ENCODE measurements at places on chromosomes 7 and 10.

DNA sequence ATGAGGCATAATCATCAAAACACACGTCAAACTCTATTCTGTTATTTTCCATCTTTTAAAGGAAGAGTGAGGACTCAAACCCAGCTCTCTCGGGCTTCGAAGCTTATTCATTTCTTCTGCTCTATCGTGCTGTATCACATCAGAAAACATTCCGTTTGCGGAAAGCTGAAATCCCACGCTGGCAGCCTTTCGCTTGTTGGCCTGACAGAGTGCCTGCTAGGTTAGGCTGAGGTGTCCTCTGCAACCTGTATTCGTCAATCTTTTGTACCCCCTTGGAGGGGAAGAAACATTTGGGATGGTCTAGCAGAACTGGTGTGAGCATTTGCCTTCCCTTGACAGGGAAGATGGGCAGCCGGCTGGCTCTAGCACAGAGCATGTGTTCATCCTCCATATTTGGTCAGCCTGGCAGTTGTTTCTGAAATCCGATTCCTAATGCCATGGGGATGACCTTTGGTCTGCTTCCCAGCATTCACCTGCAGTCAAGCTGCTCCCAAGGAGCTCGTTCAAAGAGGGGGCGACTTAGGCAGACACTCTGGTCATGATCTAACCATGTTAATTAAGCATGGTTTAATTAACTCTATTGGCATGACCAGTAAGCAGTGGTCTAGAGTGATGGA lies 55.2 kb downstream of the TACC2 start:
- DNase-seq, result no peak

GRCh38 chr10:9615189-9615588 lies 1402.5 kb upstream of the CELF2 start:
- no peak for DNase-seq

DNA sequence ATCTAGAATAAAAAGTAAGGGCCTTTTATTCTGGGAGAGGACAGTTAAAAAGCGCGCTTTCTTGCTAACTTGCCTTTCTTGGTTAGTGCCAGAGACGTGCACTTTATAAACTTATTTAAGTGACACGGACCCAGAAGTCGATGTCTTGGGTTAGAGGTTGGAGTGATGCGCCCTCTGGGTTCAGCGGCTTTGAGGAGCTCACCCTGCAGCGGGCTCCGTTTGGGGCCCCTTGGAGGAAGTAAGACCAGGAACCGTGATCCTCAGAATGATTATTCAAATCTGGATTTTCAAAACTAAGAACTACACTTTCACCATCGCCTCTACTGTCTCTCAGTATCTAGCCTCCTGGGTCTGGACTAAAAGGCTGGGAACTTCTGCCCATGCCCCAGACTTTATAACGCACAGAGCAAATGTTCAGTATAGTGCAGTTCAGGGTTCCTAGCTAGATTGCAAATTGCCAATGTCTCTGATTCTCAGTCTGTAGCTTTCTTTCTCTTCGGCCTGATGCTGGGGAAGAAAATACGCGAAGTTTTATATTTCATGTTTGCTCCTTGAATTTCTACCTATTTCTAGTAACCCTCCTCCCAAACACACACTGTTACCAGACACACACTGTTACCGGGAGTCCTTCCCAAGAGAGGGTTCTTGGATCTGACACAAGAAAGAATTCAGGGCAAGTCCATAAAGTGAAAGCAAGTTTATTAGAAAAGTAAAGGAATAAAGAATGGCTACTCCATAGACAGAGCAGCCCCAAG lies 18.6 kb upstream of the SMO start:
- no peak for DNase-seq

DNA sequence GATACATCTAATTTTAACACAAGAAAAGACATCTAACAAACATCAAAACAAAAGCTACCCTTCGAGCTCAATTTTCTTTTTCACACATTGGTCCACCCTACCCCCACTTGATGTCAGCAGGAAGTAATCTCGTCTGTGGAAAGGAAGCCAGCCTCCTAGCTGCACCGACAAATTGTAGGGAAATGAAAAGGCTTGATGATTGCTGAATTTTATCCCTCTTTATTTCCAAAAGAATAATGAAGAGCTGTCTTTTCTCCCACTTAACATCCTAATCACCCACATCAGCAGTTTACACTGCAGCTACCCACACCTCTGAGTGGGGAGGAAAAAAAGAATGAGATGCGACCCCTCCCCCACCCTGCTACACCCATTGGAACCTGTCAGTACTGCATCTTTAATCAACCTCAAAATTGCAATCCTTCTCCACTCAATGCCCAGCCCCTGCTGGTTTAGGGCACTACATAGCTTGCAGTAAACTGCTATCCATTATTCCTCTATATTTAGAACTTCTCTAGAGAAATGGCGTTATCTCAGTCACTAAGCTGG lies 10.6 kb upstream of the CPVL start:
- no peak for DNase-seq

GRCh38 chr7:51824050-51824449 lies 507.4 kb upstream of the COBL start:
- DNase-seq, result no peak

DNA sequence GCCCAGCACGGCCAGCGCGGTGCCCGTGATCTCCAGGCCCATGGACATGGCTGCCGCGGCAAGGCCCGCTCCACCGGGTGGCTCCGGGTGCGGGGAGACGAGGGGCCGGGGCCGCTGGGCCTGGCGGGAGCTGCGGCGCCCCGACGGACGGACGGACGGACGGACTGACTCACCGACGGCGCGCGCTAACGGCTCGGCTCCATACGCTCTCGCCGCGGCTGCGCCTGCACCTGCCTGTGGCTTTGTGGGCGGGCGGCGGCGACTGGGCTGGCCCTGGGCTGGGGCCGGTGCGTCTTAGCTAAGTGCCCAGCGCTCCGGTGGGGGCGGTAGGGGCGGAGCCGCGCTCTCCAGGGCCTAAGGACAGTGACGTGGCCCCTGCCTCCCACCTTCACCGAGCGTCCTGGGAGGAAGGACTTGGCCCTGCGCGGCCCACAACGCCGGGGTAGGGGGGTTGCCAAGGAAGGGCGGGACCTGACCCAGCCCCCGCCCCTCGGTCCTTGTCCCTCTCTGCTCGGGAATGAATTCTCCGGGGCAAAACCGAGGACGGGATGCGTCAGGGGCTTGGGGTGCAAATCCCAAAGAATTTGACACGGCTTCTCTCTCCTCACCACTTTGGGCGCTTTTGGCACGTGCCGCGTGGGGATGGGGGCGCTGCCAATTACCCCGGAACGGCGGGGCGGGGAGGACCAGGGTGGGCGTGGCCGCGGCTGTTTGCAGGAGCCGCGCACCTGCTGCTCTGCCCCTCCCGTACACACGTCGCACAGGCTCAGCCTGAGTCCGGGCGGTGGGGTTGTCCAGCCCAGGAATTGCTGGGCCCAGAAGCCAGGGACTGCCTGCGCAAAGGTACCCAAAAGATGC lies at the start of gene CLDN3:
Gene CLDN3, minus strand, starts transcription at position 269 of the 858 bp plus-strand sequence. Its CDS starts 221 bp downstream, at position 48.
- DNase-seq, result no peak

- no peak for DNase-seq
Measured at GRCh38 chr7:108114117-108114841, 15.9 kb downstream of the LAMB4 start.

- DNase-seq, result no peak
Measured at GRCh38 chr7:131431289-131431688, 103.6 kb downstream of the MKLN1 start.

DNA sequence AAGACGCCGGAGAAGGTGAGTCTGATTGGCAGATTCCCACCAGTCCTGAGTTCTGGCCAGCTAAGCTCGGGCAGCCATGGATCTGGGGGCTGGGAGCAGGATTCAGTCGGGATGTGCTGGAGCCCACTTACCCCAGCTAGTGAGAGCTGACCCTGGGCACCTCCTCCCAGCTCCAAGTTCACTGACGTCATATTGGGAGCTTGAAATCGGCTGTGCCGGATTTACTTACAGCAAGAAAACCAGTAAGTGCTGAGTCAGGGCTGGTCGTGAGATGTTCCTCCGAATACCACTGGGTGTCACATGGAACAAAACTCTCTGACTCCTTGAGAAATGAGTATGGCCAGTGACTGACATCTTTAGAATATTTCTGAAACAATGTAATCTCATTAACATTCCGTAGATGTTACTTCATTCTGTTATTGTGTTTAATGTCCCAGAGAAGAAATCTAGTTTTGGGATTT lies 621.2 kb downstream of the SDK1 start:
- DNase-seq, result no peak

DNA sequence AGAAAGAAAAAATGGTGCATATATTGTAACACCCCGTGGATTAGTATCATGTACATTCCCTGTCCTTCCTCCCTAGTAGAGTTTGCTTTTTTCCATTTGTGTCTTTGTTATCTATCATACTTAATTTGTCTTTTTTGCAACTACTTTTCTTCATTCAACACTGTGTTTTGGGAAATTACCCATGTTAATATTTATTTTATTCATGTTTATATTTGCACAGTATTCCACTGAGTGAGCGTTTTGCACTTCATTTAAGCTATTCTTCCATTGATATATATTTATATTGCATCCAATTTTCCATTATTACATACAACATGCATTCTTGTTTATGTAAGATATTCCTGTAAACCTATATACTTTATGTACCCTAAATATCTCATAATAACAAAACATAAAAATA lies 57.6 kb upstream of the FAM171A1 start:
- no peak for DNase-seq

GRCh38 chr7:4472728-4473127 lies 209.4 kb upstream of the FOXK1 start:
- no peak for DNase-seq

DNA sequence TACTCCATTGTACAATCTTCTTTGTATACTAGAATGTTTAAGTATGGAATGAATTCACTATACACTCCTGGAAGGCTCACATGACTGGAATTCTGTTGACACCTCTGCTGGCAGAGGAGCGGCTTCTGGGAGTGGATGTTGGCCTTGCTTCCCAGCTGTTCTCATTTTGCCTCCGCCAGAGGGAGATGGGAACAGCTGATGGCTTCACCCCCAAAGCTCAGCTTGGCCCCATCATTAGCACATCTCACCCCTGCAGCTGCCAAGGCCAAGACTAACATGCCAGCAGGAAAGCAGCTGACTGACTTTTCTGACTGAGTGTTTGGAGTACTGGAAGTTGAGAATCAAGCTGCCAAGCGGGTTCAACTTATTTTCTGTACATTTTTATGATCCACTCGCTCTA lies 15.1 kb downstream of the ADAM12 start:
- no peak for DNase-seq

- DNase-seq, result no peak
Measured at GRCh38 chr7:100642534-100642907, 1.2 kb upstream of the TFR2 start.

Data from NCI-H1694 (cell line).